ENCODE measurements at places on chromosomes 1 and 21. TPM values are rescaled to one million over a fixed set of nuclear protein-coding genes. Genes with fewer than 3 reads are reported as not detected.

CHRM3 gene
- total RNA-seq = under 0.01 TPM

PLPP3 gene
- total RNA-seq = 435 TPM

RBP7 gene
- total RNA-seq = not detected

FAM78B gene
- total RNA-seq = 0.26 TPM

NPHS2 gene
- total RNA-seq = not detected

CD101 gene
- 0.60 TPM for total RNA-seq

RYR2 gene
- not detected for total RNA-seq

DDAH1 gene
- 8.2 TPM for total RNA-seq

KCNJ15 gene
- total RNA-seq = 0.16 TPM

ATP5PF gene
- 31.3 TPM for total RNA-seq

KRTAP7-1 gene
- not detected for total RNA-seq

LCE3D gene
- not detected for total RNA-seq
